ENCODE measurements at places on chromosomes 7 and 10. TPM values are rescaled to one million over a fixed set of nuclear protein-coding genes. Genes with fewer than 3 reads are reported as not detected.

NPFFR1 gene
- total RNA-seq: 0.20 TPM

MUC3A gene
- total RNA-seq: 6.3 TPM

PLPP4 gene
- not detected for total RNA-seq

NEUROD6 gene
- not detected for total RNA-seq

LRRC17 gene
- total RNA-seq: 0.42 TPM

EIF3A gene
- 95.3 TPM for total RNA-seq

LAMB1 gene
- total RNA-seq: 240 TPM

CALML5 gene
- total RNA-seq: not detected

ABCB1 gene
- 15.8 TPM for total RNA-seq

TDRD1 gene
- not detected for total RNA-seq

DYNC1I1 gene
- 0.73 TPM for total RNA-seq

CNPY1 gene
- total RNA-seq: not detected

ABHD11 gene
- 67.7 TPM for total RNA-seq

GCK gene
- not detected for total RNA-seq

LOXL4 gene
- 2.6 TPM for total RNA-seq

PRRT4 gene
- not detected for total RNA-seq

TAS2R5 gene
- 3.6 TPM for total RNA-seq

FKBP6 gene
- total RNA-seq: not detected

LIPF gene
- total RNA-seq: not detected

SPDYE5 gene
- total RNA-seq: not detected

SLC39A12 gene
- total RNA-seq: not detected

HABP2 gene
- 1.0 TPM for total RNA-seq

Data from Calu3 (cell line).